ENCODE measurements at places on chromosomes 1 and 21. TPM values are rescaled to one million over a fixed set of nuclear protein-coding genes. Genes with fewer than 3 reads are reported as not detected.

TMEM269 gene
- total RNA-seq, result not detected

ASTN1 gene
- total RNA-seq, result 0.42 TPM

ZNF593OS gene
- total RNA-seq, result not detected

GPR25 gene
- 0.27 TPM for total RNA-seq

SLC2A5 gene
- 1.8 TPM for total RNA-seq

NTNG1 gene
- total RNA-seq, result 0.88 TPM

GNAT2 gene
- 0.32 TPM for total RNA-seq

AVPR1B gene
- 0.13 TPM for total RNA-seq

TDRD5 gene
- total RNA-seq, result 0.80 TPM

MAP10 gene
- total RNA-seq, result 2.5 TPM

NECTIN4 gene
- 7.8 TPM for total RNA-seq

SRP9 gene
- 233 TPM for total RNA-seq

AADACL3 gene
- total RNA-seq, result not detected

PCP4 gene
- 6.5 TPM for total RNA-seq

RBM15 gene
- total RNA-seq, result 24.1 TPM

NOTCH2 gene
- total RNA-seq, result 69.6 TPM

MIXL1 gene
- total RNA-seq, result not detected

ALX3 gene
- not detected for total RNA-seq

KLHDC9 gene
- total RNA-seq, result 10.1 TPM

DPM3 gene
- 182 TPM for total RNA-seq

OR10Z1 gene
- total RNA-seq, result not detected

OR2T29 gene
- total RNA-seq, result not detected

SYT6 gene
- total RNA-seq, result 0.22 TPM

GUCA2A gene
- total RNA-seq, result 195 TPM

CAMK1G gene
- 0.21 TPM for total RNA-seq

LCE1B gene
- not detected for total RNA-seq

F3 gene
- 44.8 TPM for total RNA-seq

GUCA2B gene
- 27.7 TPM for total RNA-seq

ZNF683 gene
- total RNA-seq, result 0.47 TPM

C21orf91 gene
- total RNA-seq, result 3.8 TPM

SLFNL1 gene
- total RNA-seq, result 0.30 TPM

Measured in colonic mucosa (tissue), 4 donors.